Activated CD4-positive, alpha-beta T cell treated with anti-CD3 and anti-CD28 coated beads, Interleukin-2, amount 50 U/mL, for 48 hours (primary cell): ENCODE measurements at places on chromosomes 7 and 10.

DNA sequence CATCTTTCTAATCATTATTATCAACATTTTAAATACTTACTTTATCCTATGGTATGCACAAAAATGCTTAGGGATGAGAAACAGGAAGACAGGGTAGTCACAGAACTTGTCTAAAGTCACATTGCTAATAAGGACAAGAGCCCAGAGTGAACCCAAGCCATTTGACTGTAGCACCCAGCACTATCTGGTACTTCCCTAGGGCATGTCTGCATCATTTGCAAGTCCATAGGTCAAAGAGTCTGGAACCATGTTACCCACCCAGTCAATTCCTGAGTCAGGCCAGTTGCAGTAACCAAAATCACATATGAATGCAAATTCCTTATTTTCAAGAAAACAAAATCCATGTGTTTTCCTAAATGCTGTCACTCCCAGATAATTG is 19.1 kb downstream of the ASAH2 start:
- no peak for DNase-seq

- DNase-seq, result no peak
These were observed 259.1 kb downstream of the KLF6 start for GRCh38 chr10:3525832-3526449.

DNA sequence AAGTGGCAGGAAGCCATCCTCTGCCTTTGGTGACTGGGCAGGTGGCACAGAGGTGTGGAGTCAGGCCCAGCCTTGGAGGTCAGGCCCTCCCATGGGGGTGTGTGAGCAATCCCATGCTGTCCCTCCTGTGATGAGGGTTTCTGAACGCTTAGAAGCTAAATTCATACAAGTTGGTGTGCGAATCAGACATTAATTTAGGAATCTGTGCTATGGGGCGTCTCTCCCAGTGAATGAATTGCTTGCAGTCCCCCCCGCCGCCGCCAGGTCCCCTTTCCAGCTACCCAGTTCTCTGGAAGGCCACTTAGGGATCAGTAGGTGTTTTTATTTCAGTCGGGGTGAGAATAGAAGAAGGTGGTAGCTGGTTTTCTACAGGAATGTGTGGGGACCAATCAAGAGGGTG is 37.5 kb downstream of the LRRC18 start:
- DNase-seq, result no peak

DNA sequence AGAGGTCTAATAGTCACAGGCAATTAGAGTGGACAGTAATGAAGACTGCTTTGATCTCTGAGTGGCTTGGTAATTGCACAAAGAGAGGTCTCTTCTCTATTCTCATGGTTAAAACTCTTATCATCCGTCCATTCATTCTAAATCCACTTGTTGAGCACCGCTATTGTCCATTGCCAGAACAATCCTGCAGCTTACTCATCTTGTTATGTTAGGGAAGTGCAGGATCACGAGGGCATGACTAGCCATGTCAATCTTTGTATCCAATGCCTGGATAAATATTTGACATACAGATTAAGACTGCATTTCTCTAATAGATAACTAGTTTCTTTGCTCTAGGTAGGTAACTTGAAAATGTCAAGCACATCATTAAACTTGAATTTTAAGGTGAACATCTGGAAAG is 14.9 kb downstream of the SFTPD start:
- DNase-seq, result no peak

DNA sequence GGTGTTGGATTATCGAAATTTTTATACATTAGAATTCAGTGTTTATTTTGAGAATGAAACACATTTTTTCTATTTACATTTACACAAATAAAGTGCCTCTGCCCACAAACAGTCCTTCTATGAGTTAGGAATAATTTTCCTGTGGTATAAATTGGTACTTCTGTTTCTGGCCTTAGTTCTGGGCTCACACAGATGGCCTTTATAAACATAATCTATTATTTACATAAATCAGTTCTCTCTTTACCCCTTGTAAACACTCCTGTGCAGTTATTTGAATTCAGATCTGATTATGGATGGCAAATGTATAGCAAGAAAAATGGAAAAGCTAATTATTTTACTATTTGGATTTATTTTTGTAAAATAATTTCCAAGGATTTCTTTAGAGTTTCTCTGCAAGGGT is 143.2 kb downstream of the PRKG1 start:
- no peak for DNase-seq
